ENCODE measurements at places on chromosomes 6 and 20.

DNA sequence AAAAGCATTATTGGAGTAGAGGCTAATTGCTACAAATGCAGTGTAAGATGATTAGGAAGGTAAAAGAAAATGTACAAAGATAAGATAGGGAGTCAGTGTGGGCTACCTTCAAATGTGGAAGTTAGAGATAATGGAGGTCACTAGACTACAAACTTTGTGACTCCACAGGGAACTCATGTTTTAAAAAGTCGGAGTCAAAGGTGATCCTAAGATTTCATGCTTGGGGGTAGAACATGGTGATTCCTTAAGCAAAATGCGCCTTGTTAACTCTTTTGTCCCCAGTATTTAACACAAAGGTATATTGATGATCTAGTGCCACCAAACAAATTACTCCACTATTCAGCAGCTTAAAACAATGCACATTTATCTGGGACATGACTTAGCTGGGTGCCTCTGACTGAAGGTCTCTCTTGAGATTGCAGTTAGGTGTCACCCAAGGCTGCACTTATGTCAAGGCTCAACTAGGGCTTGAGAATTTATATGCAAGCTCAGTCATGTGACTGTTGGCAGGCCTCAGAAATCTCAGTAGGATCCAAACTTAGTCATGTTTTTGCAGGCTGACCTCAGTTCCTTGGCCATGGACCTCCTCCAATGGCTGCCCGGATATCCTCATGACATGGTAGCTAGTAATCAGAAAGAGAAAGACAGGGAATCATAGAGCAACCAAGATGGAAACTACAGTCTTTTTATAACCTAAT, 11.4 kb upstream of the SNX9 start:
- no peak for DNase-seq

- DNase-seq, result no peak
Measured at GRCh38 chr6:144683216-144684070, 398.3 kb downstream of the UTRN start.

DNA sequence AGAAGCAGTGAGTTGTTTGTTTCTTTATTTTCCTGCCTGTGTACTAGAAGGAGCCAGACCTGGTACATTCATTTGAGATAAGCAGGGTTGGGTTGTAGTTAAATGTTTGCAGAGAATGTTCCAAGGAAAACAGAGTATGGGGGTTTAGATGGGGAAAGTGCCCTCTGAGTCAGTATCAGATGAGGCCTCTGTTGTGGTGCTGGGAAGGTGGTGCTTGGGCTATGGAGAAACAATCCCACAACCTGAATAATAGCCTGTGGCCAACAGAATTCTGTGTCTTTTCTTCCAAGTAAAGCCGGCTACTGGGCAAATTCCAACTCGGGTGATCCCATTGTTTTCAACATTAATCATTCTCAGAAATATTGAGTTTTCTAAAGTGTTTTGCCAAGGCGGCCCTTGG, 109.3 kb downstream of the RNF144B start:
- DNase-seq, result no peak

GRCh38 chr6:108476847-108477430, 83.8 kb upstream of the FOXO3 start:
- DNase-seq, result no peak

DNA sequence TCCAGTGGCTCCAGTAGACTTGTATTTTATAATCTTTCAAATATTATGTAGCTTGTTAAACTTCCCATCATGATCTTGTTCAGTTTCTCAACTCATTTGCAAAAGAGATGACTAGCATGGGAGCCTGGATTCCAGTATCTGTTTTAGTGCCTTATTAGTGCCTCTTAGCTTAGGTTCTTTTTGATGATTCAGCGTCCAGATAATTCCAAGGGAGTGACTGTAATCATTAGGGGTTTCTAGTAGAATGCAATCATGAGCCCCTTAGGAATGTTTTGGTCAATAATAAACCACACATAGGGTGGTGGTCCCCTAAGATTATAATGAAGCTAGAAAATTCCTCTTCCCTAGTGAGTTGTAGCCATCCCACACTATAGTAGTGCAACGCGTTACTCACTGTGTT, 7.0 kb downstream of the CD2AP start:
- DNase-seq, result no peak

DNA sequence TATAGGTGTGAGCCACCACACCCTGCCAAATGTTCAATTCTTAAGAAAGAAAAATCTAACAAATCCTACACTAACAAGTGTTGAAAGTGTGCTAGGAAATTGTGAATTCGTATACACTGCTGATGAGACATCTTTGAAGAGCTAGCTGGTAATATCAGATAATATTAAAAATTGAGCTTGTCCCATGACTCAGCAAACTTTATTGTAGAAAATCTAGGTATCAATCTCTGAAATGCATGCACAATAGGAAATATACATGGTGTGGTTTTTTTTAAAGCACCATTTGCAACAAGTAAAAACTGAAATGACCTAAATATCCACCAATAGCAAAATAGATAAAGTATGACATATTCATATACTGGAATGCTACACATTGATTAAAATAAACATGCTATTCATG, 110.1 kb upstream of the NXT1 start:
- no peak for DNase-seq

DNA sequence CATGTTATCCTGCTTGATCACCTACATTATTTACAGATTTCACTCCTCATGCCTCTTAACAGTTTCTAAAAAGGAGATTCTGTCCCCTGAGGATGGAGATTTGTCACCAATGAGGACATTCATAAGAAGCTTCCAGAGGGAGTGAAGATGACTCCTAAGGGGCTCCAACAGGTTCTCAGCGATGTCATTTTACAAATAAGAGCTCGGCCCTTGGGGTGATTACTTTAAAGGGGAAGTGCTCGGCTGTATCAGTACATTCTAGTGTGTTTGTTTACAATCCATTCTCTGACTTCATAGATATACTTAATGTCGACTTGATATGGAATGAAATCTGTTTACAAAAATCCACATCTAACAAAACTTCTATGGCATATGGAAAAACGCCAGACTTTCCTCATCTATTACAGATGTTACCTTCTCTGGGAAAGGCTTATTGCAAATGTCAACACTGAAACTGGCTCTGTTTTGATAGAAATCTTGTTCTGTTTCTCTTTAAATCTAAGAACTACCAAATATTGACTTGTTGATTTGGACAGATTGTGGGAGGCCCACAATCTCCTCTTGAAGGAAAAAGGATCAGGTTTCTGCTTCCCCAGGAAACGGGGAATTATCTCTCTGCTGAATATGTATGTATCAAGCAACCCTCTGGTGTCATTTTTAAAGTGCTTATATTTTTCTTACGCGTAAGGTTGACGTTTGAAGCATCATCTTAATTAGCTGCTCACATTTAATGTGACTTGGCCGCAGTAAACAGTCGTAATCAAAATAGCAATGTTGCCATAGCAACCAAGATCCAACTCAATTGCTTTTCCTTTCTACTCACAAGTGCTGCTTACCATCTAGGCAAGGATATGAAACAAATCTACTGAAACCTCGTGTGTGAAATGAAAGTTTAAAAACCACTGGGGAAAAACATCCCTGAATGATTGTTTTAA, 95.7 kb downstream of the SHLD1 start:
- no peak for DNase-seq

DNA sequence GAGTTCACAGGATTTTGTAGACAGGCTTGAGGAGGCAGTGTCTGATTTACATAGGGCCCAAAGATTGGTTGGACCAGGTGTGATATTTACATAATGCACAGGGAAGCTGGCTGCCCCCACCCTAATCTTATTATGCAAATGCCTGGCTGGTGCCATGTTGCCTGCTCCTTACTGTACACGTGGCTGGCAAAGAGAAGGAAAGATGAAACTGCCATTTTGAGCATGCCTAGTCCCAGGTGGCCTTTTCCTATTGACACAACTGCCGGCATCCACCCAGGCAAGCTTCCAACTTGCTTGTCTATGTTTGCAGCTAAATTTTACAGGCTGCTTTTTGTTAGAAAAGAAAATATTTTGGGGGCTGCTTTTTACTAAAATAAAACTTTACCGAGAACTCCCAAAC, 174.6 kb downstream of the LMBRD1 start:
- no peak for DNase-seq

DNA sequence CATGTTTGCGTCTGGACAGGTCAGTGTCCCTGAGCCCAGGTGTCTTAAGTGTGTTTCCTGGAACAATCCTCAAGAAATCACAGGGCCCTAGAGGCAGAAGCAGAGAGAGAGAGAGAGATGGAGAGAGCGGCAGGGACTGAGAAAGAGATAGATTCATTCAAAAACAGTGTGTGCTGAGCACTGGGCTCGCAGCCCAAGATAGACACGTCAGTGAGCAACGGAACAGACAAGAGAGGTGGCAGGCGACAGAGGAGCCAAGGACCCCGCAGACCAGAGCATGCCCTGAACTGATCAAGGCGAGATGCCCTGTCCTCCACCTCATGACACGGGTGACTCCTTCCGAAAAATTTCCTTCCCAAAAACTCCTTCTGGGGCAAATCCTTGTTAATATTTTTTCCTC, 362.0 kb upstream of the SULF2 start:
- DNase-seq, result no peak

- DNase-seq, result no peak
Measured at GRCh38 chr6:134293659-134294161, 24.2 kb downstream of the SGK1 start.

- DNase-seq, result no peak
Measured at GRCh38 chr20:19018881-19019280, 193.6 kb upstream of the SLC24A3 start.

- DNase-seq, result peak; percentile 44
Measured at GRCh38 chr6:42960243-42961019, at the start of gene GNMT. TSS of gene GNMT (plus strand) at chr6:42960754. CDS start at chr6:42960768, 14 bp downstream.

GRCh38 chr6:24686946-24687345, 20.1 kb downstream of the ACOT13 start:
- no peak for DNase-seq

DNA sequence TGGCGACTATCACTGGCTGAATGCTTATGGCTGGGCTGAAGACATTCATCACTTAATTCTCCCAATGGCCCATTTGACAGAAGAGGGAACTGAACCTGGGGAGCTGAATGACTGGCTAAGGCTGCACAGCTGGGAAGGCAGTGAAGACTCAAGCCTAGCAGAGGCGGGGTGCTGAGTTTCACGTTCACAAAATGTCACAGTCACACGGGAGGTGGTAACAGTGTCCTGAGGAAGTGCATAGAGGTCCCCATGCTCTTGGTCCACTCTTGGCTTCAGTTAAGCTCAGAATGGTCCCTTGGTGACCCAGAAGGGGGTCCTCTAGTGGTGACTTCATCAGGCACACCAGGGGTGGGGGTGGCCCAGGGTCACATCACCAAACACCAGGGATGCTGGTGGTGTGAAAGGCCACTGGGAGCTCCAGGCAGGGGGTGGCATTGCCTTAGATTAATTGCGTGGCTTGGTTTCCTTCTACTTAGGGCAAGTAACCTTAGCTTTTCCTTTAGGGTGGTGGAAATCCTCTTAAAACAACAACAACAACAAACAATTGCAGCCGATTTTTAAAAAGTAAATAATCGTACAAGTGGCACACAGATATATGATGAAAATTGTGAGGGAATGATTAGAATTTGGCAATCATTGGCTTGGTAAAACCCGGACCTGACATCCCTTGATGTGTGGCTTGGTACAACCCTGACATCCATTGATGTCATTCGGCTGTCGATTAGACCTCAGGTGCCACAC, 45.0 kb downstream of the SULF2 start:
- DNase-seq, result no peak

- DNase-seq, result no peak
Measured at GRCh38 chr6:139944131-139944530, 569.7 kb upstream of the CITED2 start.

GRCh38 chr6:44120692-44121443, 6.4 kb downstream of the MRPL14 start:
- DNase-seq, result no peak
